H7 (cell line): ENCODE measurements at places on chromosomes 5 and 9.

- no peak for DNase-seq
Observed at GRCh38 chr5:39058178-39058921, 15.8 kb downstream of the RICTOR start.

GRCh38 chr9:18516965-18517364, 43.0 kb downstream of the ADAMTSL1 start:
- DNase-seq = no peak

- DNase-seq = no peak
Observed at GRCh38 chr9:98709968-98710965, 1.5 kb upstream of the GABBR2 start.

DNA sequence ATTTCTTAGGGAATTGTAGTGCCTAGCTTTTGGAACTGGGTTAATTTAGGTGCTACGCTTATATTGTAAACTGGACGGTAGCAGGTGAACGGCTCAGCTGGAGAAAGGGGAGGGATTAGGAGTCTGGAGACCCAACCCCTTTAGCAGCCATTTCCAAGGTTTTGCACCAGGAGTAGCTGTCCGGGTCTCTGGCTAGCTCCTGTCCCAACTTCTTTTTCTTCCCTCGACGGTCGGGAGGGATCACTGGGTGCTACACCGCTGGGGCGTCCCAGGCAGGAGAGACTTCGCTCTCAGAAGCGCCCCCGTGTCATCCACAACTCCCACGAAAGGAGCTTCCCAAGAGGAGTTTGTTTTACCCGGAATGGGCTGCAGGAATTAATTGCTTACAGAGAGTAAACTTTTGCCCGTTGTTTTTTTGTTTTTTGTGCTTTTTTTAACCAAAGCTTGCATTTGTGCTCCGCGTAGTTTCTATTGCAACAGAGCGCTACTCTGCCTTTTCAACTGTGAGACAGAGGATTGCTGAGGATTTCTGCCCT, 1640.9 kb upstream of the C9orf72 start:
- DNase-seq = peak; percentile 75

GRCh38 chr9:11469745-11470144, 856.9 kb upstream of the PTPRD start:
- no peak for DNase-seq

- no peak for DNase-seq
Observed at GRCh38 chr5:1291611-1292080, 3.2 kb downstream of the TERT start.

DNA sequence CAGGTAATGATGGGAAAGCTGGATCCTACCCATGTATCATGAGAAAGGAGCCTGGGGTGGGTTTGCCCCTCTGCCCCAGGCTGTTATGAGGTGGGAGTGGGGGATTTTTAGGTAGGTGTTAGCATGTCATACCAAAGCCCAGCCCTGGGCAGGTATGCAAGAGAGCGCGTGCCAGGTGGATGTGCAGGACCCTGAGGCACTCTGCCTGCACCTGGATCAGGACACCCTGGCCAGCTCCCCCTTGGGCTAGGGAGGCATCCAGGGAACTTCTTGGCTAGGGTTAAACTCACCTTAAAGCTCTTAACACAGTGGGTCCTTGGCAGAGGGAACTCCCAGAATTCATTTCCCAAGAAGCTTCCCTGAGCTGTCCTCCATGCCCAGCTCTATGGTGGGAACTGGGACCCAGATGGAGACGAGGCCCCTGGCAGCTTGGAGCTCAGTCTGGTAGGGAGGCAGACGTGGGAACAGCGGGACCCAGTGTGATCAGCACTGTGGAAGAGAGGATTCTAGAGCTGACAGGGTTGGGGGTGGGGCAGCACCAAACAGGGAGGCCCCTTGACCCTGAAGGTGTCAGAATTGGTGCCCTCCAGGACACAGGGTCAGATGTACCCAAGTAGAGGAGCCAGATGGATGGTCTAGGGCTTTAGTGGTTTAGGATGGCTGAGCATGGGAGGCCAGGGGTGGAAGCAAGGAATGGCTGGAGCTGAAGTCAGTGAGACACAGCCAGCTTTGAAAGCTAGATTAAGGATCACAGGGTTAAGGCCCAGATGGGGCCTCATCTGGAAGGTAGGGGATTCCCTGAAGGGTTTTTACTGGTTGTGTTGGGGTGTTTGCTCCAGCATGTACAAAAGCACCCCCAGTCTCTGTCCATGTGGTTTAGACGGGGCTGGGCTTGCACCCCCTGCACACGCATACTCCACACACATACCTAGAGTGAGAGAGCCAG, 2.2 kb upstream of the PRR7 start:
- no peak for DNase-seq

- no peak for DNase-seq
Observed at GRCh38 chr5:149584121-149584520, 2.8 kb downstream of the ARHGEF37 start.

GRCh38 chr9:78406933-78407332, 110.0 kb downstream of the PSAT1 start:
- no peak for DNase-seq

GRCh38 chr5:1460054-1460682, 14.9 kb upstream of the SLC6A3 start:
- peak; percentile 47 for DNase-seq

GRCh38 chr9:136086213-136086881, 8.7 kb downstream of the NACC2 start:
- DNase-seq = peak; percentile 85

GRCh38 chr9:122695696-122696095, 20.8 kb downstream of the OR1L3 start:
- DNase-seq = no peak

GRCh38 chr9:97075289-97075985, 36.5 kb upstream of the CTSV start:
- no peak for DNase-seq

DNA sequence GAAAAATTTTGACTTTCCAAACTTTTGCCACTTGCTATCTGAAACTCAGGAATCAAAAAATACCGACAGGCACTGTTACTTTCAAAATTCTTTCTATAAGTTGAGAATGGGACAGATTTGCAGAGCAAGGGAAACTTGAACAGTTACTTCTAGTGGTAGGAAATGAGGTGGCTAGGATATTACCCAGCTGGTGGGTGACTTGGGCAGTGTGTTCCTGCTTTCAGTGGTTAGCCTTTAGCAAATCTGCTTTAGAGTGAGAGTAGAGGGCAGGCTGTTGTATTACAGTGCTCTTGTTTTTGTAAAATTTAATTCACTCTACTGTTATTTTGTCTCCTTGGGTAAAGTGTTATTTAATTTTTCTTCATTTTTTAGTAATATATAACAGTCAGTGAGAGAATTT, 40.2 kb upstream of the ROPN1L start:
- no peak for DNase-seq

DNA sequence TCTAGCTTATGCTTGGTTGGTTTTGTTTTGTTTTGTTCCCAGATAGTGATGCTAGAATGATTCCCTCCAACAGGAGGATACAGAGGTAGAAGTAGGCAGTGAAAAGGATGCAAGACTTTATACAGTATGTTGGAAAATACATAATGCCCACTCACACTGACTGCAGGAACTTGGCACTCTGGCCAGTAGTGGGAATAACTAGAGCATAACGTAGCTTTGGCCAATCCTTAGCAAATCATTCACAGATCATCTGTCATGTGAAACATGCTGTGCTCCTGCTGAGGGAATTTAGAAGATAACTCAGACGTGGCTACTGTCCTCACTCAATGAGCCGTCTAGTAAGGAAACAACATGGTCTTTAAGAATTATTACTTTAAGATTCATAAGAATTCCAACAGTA, 13.5 kb downstream of the CFAP90 start:
- DNase-seq = no peak

GRCh38 chr5:173498739-173499470, 117.5 kb downstream of the BOD1 start:
- peak; percentile 66 for DNase-seq

GRCh38 chr5:116614603-116614920, 39.9 kb upstream of the SEMA6A start:
- no peak for DNase-seq

- peak; percentile 61 for DNase-seq
Observed at GRCh38 chr5:169116961-169117461, 183.9 kb downstream of the SLIT3 start.

DNA sequence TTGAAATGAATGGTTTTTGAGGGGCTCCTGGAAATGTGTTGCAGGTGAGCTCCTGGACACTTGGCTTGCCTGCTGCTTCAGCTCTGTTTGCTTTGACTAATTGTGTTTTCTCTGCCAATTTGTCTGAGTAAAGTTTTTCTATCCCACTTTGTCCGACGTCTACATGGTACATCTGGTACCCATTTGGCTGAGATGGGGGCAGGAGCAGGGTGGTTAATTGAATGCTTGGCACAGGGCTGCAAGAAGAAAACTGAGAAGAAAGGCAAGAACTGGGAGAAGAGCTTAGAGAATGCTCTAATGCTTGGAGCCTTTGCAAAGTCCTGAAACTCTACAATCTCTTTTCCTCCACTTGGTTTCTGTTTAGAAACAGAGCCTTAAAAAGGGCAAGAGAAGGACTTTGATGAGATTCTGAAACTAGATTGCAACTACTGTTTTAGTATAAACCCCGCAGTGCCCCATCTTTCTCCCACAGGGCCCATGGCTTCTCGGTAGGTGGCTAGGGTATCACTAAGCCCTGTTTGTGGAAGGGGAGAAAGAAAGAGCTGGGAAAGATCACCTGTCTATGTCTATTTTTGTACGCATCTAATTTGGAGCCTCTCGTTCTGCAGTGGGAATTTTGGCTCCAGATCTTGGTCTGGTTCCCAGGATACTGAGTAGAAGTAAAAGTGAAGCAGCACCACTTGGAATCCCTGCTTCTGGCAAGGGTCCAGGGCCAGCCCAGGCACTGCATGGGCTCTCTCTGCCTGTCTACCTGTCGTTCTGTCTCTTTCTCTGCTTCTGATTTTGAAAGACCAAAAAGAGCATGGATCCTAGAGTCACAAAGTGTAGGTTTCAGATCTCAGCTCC, 214.4 kb downstream of the SEMA6A start:
- no peak for DNase-seq

DNA sequence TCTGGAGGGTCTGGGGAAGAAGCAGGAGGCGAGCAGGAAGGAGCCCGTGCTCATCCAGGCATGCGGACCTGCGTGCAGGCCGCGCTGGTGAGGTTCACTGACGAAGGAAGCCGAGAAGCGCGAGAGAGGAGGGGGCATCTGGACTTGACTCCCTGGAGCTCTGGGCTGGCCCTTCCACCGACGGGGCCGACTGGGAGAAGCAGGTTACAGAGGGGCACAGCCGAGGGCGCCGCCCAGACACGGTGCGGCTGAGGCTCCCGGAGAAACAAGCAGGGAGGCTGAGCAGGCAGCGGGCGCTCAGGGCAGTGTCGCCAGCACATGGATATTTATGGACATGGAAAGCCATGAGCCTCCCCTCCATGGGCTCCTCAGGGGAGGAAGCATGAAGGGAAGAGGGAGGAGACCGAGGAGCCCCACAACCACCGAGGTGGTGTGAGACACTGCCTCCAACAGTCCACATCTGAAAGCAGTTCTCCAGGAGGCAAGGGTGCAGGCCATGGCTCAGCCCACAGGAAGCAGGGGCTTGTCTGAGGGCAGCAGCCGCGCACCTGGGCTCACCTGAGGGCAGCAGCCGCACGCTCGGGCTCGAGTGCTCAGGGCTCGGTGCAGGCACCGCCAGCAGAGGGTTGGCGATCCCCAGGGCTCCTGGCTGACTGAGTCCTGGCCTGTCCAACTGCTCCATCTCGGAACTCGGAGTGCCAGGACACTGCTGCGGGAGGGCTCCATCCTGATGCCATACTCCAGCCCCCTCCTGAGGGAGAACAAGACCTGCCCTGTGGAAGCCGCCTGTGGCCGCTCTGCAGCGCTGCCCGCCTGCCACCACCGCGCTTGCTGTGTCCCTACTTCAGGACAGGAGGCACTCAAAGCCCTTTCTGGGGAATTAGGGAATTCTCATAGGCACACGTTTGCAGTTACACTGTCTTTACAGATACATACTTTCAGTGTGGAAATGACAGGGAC, 15.7 kb upstream of the INPP5E start:
- DNase-seq = no peak

DNA sequence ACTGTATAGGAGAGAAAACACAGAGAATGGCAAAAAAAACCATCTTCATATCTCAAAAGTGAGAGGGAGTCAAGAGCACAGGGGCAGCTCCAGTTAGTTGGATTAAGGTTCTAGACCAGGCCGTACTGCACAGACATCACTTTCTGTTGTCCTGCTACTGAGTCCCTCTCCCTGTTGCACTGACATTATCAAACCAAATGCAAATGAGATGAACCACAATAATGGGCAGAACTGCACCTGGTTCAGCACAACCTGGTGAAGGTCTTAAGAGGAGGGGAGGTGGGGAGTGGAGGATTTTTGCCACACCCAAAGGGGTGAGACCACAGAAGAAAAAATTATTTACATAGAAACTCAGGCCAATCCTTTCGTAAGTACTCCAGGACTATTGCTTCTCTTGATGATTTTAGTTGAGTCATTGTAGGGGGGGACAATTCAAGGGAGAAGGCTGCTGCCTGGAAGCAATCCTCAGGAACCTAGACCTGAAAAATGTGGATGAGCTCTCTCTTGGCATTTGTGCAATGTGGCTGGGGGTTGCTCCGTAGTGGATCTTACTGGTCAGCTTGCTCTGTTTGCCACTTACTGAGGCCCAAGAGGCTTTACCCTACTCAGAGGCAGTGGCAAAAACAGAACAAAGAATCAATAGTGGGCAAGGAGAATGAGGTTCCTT, 94.5 kb upstream of the PPP1R2B start:
- DNase-seq = no peak

DNA sequence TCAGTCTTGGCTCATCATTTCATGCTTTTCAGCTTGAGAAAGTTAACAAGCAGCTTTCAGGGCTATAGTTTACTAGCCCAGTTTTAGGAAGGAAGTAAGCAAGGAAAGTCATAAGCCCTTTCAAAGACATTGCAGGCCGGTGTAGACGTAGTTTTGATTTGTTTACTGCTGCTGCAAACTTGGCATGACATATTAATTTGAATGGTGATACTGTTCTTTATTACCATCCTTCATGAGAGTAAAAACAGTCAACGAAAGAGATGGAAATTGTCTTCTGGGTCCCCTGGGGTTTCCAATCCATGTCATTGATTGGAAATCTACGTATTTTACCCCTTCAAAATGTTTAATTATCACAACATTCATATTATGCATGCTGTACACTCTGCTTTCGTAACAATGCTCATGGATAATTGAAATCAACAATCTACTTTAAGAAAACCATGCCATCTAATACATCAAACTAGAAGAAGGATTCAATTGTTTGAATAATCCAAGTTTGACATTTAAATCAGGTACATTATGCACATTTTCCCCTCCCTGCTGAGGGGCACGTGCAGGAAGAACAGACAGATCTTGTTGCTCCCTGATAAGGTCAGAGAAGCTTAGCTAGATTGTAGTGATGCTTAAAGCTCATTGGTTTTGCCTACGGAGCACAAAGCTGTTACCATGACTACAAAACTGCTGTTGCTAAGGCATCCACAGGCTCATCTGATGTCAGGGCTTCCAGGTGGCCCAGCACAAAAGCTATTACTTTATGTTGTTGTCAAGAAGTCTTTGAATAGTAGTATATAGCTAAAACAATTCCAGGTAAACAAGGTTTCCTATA, 139.9 kb upstream of the PRLR start:
- DNase-seq = peak; percentile 37

- DNase-seq = no peak
Observed at GRCh38 chr5:95723632-95724369, 7.3 kb upstream of the RHOBTB3 start.

GRCh38 chr9:128054087-128054486, 13.0 kb downstream of the NAIF1 start:
- no peak for DNase-seq

- DNase-seq = no peak
Observed at GRCh38 chr9:123941524-123942070, 11.7 kb upstream of the DENND1A start.
